Foreskin keratinocyte (primary cell): ENCODE measurements at places on chromosomes 3 and 15.

DNA sequence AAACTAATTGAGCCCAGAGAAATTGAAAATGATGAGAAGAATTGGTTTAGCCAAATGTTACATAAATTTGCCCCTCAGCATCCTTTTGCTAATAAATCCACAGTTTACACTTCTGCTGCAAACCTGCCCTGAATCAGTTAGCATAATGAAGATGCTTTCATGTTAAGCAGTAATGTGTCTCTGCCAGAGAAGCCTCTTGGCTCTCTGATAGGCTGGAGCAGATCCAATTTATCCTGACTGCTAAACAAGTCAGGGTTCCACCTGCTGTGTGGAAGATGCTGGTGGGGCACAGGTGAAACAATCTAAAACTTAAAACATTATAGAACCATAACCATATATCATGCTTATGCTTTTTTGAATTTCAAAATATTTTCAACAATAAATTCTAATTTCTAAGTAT, 946.8 kb downstream of the OTOL1 start:
- no peak for DNase-seq

DNA sequence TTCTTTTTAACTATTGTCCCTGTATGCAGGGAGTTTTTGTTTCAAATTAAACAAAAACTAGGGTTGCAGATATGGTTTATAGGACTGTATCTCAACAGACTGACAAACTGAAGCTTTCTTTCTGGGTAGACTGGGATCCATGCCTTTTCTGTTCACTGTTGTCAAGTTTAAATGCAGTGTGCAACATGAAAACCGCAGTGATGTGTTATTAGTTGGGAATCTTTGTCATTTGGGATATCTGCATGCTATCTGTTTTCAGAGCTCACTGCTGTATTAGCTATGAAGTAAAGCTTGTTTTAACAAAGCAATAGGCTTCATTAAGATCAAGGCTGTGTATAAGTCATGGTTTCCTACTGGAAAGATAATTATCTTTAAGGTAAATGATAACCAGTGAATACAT, 21.4 kb upstream of the MCF2L2 start:
- DNase-seq = no peak

DNA sequence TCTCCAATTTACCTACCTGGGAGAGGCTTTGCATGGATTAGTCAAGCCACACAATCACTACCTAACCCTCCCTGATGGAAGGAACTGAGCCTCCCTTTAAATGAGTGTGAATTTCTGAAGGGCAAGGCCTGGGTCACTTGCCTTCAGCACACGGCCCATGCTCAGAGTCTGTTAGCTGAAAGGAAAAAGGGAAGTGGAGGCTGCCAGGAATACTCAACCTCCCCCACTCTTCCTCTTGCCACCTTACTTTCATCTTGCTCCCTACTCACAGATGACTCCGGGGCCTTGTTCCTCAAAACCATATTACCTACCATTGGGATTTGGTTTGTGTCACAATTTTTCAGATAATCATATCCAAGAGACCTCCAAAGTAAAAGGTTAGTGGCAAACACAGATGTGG, 220.0 kb downstream of the ABHD5 start:
- DNase-seq = no peak

GRCh38 chr3:15096046-15096445, 2.9 kb downstream of the RBSN start:
- no peak for DNase-seq

GRCh38 chr3:82353306-82354171, 592.1 kb upstream of the GBE1 start:
- no peak for DNase-seq

DNA sequence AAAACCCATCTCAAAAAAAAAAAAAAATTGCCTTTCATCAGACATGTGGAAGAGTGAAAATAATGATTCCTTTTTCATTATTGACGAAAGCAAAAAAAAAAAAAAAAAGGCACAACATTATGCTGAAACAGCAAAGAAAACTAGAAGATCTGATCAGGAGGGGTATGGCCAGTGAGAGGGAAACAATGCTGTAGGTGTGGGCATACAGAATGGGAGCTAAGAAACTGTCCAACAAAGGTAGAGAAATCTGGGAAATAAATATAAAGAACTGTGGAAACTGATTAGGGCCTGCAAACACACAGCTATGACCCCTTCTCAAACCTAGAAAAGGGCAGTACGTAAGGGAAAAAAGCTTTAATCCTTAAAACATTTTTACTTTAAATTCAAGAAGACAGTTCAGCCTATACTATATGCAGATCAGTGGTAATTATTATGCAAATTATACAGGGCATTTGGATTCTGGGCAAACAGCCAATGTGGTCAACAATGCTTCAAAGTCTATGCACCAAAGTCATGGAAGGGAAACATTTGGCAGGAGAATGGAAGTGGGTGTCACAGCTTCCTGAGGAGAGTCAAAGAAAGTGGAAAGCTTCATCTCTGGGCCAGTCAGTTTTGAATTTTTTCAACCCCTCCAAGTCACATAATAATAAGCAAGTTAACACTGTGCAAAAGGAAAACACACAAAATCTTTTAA, 68.3 kb upstream of the SLC12A8 start:
- DNase-seq = no peak

DNA sequence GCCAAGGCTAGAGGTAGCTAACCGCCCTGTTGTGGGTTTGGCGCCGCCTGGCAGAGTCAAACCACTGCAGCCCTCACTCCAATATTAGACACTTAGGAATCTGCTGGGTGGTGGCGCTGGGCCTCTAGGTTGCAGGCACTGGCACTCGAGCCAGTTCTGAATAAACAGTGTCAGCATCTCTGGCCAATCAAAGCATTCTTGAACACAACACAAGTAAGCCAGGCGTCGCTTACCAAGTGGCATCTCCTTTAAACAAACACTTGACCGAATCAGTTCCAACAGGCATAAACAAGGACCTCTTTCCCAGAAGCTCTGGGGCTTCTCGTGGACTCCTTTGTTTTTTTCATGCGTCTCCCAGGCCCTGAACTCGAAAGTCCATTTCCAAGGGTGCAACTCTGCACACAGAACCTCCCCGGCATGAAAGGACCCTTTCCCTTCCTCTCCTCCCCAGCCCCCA, 82.3 kb downstream of the LRIG1 start:
- DNase-seq = no peak

- no peak for DNase-seq
Observed at GRCh38 chr3:13715167-13715954, 164.5 kb downstream of the WNT7A start.

DNA sequence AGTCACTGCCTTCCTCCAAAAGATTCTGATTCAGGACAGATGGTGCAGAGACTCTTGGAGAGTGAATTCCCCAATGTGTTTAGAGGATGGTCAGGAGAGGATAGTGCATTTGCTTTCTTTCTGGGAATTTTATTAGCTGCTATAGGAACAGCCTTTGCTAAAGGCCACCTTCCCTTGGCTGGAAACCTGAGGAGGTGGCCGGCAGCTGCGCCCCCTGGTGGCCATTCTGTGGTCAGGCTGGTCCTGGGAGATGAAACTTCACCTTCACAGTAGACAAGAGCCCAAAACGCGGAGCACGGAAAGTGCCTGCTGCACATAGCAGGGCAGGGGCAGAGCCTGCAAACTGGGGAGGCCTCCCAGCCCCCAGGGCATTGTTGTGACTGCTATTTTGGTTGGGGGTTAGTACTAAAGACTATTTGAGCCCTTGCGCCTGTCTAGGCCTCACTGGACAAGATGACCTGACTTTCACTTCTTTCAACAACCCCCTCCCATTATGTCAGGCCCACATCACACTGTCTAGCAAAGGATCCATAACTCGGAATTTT, 34.3 kb downstream of the SEC22C start:
- DNase-seq = no peak

DNA sequence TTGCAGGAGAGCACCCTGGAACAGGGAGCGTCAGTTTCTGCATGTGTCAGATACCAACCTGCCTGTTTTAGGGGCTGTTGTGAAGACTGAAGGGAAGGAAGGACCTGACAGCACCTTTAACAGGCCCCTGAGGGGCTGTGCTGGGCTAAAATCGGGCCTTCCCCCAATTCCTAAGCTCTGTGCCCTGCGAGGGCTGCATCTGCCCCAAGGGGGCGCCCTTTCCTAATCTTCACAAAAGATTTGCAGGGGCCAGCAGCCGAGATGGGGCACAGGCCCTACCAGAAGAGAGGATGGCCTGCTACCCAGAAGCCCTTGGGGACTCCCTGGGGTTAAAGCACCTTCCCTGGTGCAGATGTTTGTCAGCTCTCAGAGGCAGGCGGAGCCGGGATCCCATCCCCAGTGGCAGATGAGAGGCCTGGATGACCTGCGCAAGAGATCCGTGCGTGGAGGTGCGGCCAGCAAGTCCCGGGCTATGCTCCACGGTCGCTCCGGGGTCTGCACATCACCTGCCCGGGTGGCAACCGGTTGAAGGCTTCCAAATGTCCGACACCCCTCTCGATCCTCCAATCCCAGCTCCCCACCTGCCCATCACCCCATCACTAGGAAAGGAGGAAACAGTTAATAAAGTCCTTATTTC, 53.6 kb downstream of the RHCG start:
- no peak for DNase-seq

GRCh38 chr3:31953636-31954035, 27.4 kb downstream of the OSBPL10 start:
- no peak for DNase-seq

- no peak for DNase-seq
Observed at GRCh38 chr3:69871868-69872267, 127.7 kb upstream of the SAMMSON start.

GRCh38 chr15:58036579-58036978, 28.9 kb downstream of the ALDH1A2 start:
- DNase-seq = no peak

- DNase-seq = no peak
Observed at GRCh38 chr15:89406940-89407607, 72.5 kb upstream of the POLG start.

GRCh38 chr3:104106276-104106675, 1260.4 kb upstream of the ALCAM start:
- no peak for DNase-seq

- DNase-seq = no peak
Observed at GRCh38 chr15:59516655-59517461, 78.9 kb downstream of the FAM81A start.

DNA sequence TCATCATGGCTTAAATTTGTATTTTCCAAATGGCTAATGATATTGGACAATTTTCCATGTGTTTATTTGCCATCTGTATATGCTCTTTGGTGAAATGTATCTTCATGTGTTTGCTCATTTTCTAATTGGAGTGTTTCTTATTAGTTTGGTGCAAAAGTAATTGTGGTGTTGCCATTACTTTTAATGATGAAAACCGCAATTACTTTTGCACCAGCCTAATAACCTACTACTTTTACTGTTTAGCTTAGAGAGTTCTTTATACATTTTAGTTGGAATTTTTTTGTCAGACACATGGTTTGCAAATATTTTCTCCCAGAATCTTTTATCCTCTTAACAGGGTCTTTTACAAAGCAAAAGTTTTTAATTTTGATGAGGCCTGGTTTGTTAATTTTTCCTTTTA, 141.0 kb upstream of the AGTR1 start:
- DNase-seq = no peak

DNA sequence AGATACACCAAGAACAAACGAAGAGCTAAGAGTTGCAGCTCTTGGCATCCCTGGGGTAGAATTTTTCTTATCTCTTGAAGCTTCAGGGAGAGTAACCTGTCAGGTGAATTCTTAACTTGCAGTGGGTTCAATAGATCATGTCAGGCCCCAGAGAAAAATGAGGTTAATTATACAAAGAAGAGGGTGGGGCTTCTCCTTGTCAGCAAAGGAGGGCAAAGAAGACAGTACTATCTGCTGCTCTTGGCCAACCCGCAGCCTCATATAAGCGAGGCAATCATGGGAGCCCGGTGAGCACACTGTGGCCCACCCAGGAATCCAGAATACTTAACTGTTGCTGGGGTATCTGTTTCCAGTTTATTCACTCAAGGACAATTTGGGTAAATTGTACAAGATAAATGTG, 110.2 kb downstream of the SEMA5B start:
- no peak for DNase-seq

- no peak for DNase-seq
Observed at GRCh38 chr15:92724144-92724543, 68.6 kb upstream of the FAM174B start.

DNA sequence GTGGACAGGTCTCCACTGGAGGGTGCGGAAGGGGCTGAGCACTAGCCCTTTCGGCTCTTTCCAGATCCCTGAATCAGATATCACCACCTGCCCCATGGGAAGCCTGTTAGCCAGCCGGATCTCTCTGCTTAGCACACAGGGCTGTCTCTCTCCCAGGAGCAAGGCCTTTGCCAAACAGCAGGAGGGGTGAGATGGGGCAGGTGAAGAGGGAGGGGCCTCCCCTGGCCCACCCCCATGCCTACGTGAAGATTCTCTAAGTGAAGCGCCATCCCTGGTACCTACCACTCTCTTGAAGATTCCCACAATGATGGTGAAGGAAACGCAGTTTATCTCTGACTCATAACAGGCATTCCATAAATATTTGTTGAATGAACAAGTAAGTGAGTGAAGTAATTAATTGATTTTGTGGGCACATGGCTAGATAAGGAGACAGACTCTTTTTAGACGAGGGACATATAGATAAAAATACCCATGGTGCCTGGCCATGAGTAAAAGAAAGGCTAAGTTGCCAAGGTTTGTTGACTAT, 19.6 kb upstream of the HCN4 start:
- DNase-seq = peak; percentile 76

- no peak for DNase-seq
Observed at GRCh38 chr3:17130956-17131355, 246.2 kb downstream of the PLCL2 start.

- peak; percentile 86 for DNase-seq
Observed at GRCh38 chr3:146732325-146732724, 127.2 kb upstream of the PLSCR5 start.
